ENCODE measurements at places on chromosomes 12 and 14.

DNA sequence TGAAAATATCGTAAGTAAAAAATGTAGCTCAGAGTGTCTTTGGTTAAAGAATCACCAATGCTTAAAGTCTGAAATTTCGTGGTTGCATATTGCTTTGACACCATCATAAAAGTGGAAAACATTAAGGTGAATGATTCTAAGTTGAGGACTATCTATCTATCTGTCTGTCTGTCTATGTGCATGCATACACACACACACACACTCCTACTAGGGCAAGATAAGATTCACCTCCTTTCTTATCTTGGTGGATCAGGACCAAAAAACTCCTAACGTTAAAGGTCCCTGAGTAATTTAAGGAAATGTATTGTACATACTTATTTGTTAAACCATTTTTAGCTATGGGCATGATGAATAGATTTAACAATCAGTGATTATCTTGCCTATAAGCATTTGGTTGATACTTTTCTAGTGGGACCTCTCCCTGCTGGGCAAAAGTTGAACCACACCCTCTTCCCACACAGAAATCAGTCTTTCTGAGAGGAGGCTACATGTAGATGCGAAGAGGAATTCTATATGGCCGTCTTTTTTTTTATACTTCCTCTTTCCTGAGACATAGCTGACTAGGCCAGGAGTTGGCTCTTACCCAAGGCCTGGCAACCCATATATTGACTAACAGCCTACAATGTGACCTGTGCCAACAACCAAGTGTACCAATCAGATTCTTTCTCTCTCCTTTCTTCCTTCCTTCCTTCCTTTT is 19.3 kb upstream of the LLPH start:
- no peak for DNase-seq

DNA sequence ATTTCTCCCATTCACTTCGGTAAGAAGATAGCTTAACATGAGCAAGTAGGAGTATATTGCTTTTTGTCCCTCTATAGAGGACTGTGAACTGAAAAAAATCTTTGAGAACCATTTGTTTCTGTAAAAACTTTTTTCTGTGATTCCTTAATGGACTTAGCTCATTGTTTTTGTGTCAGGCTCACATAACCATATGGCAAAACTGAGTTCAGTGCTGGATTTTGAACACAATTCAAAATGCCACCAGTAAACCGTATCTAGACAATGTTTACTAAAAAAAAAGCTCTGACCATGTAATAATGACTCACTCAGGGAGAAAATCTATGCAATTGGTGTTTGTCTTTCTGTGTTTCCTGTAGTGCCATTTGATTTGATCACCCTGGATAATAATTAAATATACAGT is 5.2 kb downstream of the TRHDE start:
- peak; percentile 47 for DNase-seq

- peak; percentile 27 for DNase-seq
Measured at GRCh38 chr14:50736932-50737419, 68.9 kb upstream of the SAV1 start.

GRCh38 chr12:130709151-130709970 is 6.7 kb downstream of the RIMBP2 start:
- DNase-seq: no peak

DNA sequence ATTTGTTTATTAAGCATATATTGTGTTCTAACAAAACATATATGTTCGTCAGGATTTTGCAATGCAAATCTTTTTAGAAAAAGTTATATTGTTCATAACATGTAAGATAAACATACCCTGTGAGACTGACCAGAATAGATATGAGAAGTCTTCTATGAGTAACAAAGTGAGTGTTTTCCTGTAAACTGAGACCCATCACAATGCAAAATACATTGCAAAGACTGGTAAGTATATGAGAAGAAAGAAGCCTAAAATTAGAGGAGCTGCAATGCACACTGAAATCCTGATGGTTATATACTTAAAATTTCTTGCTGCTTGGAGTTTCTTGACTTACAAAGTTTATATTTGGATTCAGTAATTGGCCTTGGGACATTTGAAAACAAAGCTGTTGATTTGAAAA is 6.0 kb downstream of the HMGA2 start:
- no peak for DNase-seq

- DNase-seq: no peak
Measured at GRCh38 chr12:94151582-94151981, 3.2 kb downstream of the PLXNC1 start.

GRCh38 chr12:114981036-114981435 is 297.1 kb upstream of the TBX3 start:
- no peak for DNase-seq

DNA sequence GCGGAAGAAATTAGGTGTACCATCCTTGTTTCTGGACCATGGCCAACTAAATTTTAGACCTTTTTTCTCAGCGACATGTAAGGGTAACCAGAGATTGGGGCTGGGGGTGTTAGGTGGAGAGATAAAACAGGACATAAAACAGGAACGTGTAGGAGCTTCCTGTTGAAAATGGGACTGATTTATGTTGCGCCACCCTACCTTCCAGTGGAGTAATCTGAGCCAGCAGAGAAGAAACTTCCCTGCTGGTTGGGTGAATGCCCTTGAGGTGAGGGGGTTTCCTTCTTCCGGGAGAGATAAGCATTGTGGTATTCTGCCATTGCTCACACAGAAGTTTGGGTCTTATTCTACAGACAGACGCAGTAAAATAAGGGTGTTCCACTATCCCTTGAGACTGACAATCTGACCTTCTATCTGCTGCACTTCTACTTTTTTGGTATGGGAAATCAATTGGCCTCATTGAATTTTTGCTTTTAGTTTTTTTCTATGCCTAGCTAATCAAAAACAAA is 417.6 kb downstream of the PCNX1 start:
- DNase-seq: peak; percentile 19

DNA sequence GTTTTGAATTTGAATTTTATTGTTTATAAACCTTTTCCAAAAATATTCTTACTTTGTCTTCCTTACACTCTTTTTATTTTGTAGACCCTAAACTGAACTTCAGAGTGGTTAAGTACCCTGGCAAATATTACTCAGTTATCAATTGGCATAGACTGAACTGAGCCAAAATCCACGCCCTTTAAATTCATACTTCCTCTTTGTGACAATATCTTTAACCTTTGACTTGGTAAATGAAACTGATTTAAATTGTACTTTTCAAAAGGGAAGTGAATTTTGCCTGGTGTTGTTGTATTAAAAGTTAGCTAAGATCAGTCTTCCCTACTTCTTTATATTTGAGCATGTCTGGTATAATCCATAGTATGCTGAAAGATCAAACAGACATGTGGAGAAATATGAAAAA is 184.3 kb upstream of the USP15 start:
- no peak for DNase-seq

DNA sequence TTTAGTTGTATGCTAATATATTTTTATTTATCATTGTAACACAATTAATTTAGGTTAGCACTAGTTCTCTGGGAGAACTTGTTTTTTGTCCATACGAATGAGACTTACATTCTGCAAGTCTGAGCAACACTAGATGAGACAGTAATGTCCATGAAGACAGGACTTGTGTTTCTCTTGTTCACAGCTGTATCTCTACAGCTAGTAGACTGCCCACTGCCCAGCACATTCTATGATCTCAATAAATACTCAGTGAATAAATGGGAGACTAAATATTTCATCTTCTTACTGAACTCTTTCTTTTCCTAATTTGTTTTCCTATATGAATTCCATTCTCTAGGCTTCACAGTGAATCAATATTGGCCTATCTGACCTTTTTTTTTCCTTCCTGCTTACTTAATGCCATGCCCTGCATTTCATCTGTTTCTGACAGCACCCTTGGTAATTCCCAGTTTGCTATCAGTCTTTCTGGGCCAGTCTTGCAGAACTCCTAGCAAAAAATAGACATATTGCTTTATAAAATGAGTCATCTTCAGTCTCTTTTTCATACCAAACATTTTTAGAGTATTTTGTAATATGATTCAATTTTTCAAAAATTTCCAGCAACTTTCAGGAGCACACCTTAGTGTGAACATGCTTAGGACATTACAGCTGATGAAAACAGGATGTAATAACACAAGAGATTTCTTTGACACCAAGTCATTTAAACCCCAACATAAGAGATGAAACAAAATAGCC is 185.5 kb upstream of the ATP2B1 start:
- peak; percentile 81 for DNase-seq

DNA sequence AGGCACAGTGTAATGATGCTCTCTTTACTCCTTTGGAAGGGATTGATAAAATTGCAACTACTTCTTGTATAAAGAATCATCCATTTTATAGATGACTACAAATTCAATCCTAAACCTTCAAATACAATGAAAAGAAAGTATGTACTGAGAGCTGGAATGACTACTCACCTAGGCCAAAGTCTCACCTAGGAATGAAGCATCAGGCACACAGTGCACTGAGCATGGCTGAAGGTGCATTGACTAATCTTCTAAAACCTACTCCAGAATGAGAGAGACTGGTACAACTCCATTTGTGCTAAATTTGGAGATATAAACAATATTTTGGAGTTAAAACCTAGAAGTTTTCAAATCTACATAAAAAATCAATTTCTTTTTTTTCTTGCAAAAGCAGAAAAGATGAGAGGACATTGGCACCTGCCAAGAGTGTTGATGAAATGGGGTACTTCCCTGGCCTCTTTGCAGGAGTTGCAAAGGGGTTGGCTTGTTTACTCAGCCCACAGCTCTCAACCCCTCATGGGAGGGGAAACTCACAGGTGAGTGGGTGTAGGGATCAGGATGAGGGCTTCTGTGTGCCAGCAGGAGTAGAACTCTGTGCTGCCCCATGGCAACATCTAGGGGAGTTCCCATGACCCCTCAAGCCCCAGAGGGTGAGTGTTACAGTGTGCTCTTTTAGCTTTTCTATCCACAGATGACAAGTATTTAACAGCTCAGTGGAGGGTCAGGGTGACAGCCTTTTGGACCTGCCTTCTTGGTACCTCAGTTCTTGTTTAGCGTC is 31.3 kb downstream of the CLECL1 start:
- no peak for DNase-seq

DNA sequence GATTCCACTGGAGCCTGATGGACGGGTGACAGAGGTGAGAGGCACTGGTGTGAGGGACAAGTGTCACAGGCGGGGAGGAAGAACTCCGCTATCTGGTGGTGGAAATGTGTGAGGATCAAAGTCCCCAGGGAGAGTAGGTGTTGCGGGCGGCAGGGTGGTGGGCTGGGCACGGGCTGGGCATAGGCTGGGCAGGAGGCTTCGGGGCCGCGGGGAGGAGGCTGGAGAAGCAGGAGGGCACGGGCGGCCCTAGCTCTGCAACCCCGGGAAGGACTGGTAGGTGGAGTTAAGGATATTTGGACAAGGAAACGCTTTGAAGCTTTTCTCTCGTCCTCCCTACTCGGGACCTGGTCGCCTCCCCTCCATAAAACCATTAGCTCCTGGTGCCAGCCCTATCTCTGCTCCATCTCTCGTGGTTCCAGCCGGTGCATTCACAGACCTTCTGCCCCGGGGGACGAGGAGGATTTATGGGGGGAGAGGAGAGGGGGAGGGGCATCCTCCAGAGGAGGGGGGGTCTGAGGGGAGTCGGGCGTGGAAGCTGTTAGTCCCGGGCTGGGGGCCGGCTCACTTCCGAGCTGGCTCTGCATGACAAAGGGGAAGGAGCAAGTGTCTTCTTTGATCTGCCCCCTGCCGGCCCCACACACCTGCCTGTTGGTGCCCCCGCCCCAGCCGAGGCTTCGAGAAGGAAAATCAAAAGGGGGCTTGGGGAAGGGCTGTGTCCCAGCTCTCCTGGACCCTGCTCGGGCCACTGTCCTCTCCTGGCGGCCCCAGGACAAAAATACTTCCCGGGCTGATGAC is 504 bp downstream of the WNT5B start:
- no peak for DNase-seq

- peak; percentile 68 for DNase-seq
Measured at GRCh38 chr12:68746572-68747180, 700 bp downstream of the SLC35E3 start.

DNA sequence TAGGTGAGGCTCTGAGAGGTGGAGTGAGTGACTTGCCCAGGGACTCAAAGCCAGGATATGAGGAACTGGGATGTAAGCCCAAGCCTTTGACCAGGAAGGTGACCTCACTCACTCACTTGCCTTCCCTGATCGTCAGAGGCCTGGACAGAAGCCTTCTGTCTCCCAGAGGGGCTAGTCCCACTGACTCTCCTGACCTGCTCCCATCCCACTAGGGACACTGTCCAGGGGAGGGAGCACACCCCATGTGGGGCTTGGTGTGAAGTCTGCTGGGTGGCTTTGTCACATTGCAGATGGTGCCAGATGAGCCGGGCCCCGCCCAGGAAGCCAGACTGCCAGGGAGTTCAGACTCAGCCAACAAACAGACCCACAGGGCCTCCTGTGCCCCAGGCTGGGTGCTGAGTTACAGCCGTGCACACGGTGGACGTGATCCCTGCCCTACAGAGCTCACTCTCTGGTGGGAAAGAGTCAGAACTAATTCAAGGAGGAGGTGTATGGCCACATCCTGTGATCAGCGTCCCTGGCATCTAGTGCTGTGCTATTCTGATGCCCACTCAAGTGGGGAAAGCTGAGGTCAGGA is 28.3 kb downstream of the MMAB start:
- no peak for DNase-seq

DNA sequence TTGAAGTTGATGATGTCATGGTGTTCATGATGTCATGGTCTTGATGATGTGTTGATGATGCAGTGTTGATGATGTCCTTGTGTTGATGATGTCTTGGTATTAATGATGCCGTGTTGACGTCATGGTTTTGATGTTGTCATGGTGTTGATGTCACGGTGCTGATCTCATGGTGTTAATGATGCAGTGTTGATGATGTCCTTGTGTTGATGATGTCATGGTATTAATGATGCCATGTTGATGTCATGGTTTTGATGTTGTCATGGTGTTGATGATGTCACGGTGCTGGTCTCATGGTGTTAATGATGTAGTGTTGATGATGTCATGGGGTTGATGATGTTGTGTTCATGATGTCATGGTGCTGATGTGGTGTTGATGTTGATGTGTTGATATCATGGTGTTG is 48.0 kb upstream of the RIMBP2 start:
- no peak for DNase-seq

GRCh38 chr12:78414071-78414470 is 450.5 kb upstream of the SYT1 start:
- no peak for DNase-seq

DNA sequence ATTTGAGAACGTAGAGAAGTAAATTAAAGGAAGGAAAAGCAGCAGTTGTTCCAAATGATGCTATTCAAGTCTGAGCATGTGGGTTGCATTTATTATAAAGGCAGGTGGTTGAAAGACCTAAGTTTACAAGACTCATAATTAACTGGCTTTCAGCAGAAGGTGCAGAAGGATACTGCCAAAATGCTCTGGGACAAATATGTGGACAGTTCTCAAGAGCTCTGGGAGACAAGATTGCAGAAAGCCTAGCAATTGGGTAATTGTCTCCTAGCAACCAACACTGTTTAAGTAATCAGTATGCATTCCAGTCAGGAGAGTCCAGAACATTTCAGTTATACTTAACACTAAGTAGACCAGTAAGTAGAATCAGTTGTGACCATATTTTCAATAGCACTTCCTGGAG is 131.5 kb downstream of the GPR135 start:
- peak; percentile 90 for DNase-seq
